ENCODE measurements at places on chromosomes 6 and 20.

DNA sequence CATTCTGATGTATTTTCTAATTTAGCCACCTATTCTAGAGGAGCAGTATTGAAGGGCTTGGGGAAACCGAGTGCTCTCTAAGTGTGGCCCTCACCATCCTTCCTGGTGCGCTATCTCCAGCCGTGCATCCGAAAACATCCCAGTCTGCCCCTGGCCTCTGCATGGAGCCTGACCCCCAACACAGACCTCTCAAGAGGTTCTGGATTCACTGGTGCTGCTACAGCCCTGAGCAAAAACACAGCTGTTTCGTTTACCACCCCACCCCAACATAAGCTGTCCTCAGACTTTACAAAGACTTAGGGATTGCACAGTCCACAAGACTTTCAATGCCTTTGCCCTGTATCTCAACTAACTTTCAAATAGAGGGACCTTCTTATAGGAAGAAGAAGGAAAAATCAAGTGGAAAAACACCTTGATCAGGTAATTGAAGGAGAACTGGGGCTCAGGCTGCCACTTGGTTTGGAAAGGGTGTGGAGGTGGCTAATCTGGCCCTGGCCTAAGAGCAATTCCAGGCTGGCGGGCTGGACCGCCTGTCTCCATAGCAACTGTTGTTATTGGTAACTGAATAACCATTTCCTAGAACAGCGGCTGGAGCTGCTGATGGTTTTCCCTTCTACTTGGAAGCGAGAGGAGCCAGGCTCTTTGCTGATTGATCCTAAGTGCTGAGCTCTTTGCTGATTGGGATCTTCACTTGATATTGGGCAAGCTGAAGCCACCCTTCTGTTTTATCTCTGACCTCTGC lies 90.2 kb upstream of the TOX2 start:
- no peak for DNase-seq

DNA sequence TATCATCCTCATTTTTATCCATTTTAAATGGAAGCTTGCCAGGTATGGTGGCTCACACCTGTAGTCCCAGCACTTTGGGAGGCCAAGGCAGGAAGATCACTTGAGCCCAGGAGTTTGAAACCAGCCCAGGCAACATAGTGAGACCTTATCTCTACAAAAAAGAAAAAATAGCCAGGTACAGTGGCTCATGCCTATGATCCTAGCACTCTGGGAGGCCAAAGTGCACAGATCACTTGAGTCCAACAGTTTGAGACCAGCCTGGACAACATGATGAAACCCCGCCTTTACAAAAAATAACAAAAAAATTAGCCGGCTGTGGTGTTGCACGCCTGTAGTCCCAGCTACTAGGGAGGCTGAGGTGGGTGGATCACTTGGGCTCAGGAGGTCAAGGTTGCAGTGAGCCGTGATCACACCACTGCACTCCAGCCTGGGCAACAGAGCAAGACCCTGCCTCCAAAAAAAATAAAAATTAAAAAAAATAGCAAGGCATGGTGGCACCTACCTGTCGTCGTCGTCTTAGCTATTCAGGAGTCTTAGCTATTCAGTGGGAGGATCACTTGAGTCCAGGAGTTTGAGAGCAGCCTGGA lies 89.0 kb downstream of the TCP11 start:
- DNase-seq, result no peak

DNA sequence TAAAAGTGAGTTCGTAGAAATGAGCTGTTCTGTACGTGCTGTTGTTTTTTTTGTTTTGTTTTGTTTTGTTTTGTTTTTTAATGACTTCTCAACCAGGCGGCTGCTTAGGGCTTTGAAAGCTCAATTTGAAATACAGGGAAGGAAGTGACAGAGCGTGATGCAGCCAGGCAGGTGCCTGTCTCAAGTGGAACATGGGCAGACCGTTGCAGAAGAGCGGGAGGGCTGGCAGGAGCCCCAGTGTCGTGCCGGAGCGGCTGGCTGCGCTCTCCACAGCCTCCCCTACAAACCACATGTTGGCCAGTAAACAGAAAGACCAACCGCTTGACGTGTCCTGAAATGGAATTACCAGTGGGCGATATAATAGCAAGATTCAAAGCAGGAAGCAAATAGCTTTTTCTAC lies 164.9 kb upstream of the RREB1 start:
- no peak for DNase-seq

GRCh38 chr20:62409931-62410745 lies 3.1 kb upstream of the CABLES2 start:
- no peak for DNase-seq

GRCh38 chr20:22629927-22630326 lies 45.6 kb upstream of the FOXA2 start:
- no peak for DNase-seq

GRCh38 chr6:21383450-21384085 lies 210.0 kb upstream of the SOX4 start:
- no peak for DNase-seq

DNA sequence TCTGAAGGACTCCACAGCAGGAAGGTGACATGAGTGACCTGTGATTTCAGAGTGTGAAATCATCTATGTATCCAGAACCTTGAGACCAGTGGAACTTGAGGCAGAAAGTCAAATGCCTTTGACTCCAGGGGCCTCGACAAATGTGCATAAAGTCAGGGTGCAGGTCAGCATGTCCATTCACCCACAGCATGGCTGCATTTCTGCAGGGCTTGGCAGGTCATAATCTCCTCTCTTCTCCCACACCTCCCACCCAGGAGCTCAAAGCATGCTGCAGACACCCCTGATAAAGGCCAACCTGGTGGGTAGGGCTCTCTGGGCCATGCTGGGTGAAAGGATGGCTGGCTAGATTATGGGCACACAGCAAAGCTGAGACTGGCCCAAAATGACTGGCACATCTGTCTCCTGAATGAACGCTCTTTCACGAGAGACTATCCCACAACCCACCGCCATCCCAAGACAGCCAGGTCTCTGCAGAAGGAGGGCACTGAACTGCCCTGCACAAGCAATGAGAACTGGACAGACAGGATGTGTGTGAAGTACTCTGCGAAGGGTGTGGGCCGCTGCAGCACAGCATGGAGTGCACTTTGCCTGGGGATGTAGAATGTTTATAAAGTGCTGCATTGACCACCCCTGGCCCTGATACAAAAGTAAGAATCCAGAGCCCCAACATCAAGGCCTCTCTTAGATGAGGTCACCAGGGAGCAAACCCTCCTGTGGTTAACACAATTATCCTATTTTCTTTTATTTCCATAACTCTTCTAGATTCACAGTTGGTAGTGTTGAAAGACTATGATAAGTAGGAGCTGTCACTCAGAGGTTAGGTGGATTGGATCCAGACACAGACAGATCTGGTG lies 78.2 kb upstream of the NXT1 start:
- DNase-seq, result no peak

DNA sequence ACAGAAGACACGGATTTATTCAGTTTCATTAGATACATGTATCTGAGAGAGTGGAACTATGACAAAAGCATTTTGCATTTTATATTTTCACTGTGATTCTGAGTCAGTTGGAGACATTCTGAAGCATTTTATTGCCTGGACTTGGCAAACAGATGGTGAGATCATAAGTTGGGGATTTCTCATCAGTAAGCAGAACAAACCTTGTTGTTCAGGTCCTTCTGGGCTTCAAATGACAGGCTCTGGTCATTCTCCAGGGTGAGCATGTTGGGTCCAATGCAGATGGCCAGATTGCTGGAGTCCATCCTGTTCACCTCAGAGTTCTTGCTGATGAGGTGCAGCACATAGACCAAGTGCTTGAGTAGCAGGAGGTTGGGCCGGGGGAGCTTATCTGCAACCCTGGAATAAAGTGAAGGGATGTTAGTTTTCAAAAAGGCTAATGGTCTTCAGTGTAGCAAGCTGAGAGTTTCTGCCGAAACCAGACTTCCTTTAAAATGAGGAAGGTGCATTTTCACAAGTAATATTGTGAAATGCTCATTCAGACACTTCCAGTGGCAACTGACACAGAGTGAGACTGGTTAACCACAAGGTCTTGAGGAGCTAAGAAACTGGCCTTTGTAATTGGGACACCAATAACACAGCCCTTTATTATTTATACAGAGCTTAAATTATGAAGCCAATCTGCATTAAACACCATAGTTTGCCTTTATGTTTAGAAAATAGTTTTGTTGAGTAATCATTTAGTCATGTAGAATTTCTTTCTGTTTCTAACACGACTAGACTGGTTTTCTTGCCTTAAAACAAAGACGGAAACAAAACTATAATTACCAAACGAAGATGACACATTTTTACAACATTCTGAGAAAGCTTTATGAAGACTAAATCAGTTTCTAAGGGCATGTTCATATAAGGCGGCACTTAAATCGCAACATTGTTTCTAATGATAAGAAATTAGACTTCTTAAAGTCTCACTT lies 5.6 kb downstream of the TAGAP start:
- DNase-seq, result no peak

- no peak for DNase-seq
Measured at GRCh38 chr6:90369024-90369519, 72.4 kb upstream of the BACH2 start.

GRCh38 chr6:116047173-116047933 lies 13.3 kb downstream of the FRK start:
- DNase-seq, result no peak

GRCh38 chr6:15715060-15715459 lies 52.2 kb upstream of the DTNBP1 start:
- no peak for DNase-seq

DNA sequence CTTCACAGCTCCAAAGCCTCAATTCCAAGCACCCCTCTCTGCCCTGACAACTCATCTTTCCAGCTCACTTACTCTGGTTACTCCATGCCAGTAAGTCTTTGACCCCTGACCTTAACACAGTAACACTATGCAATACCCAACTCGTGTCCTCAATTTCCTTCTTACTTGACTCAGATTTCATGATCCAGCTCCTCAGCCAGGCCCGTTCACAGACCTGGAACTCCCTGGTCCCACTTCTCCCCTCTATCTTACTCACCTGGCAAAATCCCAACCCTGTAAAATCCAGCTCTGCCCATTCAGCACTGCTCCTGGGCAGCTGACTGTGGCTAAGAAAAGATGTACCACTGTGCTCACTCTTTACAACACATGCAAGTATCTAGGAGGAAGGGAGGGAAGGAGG lies 7.9 kb downstream of the GNL1 start:
- DNase-seq, result no peak

- DNase-seq, result no peak
Measured at GRCh38 chr6:138099832-138100231, 7.4 kb downstream of the PERP start.

- DNase-seq, result no peak
Measured at GRCh38 chr20:62405108-62405980, 1.7 kb downstream of the CABLES2 start.

- no peak for DNase-seq
Measured at GRCh38 chr20:1722513-1723050, 65.0 kb upstream of the SIRPG start.

DNA sequence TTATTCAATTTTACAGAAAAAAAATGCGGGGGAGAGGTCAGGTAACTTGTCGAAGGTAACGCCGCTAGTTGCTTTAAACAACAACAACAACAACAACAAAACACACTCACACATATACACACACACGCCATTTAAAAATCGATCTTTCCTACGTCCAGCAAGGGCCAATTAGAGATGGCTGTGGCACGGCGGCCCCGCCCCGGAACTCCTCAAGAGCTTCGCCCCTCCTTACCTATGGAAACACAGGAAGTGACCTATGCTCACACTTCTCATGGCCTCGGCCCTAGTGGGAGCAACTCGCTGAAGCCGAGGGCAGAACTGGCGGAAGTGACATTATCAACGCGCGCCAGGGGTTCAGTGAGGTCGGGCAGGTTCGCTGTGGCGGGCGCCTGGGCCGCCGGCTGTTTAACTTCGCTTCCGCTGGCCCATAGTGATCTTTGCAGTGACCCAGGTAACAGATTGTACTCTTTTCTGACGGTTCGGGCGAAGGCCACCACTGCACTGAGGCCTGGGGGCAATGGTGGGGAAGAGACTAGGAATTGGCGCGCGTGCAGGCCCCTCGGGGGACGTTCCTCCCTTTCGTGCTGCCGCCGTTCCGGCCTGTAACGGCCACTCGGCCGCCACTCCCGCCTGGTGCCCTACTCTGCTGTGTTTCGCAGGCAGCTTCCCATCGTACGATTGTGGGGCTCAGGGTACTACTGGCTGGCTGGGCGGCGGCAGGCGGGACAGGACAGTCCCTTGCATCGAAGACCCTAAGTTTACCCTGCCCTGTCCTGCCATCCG lies at the start of gene TBP:
Gene TBP (plus strand): TSS at position 357 of the 783 bp plus-strand sequence. CDS start 2,661 bp downstream, outside the sequence.
- peak; percentile 89 for DNase-seq

DNA sequence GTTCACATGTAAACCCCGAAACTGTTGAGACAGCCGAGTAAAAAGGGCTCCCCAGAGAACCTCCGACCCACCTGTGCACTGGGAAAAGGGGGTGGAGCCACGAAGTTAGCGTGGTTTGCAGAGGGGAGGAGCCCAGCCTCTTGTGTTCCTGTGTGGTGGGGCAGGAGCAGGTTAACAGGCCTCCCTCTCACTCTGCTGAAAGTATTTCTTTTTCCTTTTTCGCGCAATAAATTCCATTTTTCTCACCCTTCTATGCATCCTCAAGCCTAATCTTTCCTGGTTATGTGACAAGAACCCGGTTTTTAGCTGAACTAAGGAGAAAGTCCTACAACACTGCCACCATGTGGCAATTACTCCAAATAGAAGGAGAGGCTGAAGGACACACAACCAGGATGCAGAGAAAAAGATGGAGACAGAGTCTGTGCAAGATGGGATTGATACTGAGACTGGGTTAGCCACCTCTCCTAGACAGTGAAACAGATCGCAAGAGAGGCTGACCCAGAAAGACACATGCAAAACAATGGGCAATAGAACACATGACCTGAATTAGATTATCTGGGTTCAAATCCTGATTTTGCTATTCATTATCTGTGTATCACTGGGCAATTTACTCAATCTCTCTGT lies 168.7 kb upstream of the PRSS16 start:
- DNase-seq, result no peak

DNA sequence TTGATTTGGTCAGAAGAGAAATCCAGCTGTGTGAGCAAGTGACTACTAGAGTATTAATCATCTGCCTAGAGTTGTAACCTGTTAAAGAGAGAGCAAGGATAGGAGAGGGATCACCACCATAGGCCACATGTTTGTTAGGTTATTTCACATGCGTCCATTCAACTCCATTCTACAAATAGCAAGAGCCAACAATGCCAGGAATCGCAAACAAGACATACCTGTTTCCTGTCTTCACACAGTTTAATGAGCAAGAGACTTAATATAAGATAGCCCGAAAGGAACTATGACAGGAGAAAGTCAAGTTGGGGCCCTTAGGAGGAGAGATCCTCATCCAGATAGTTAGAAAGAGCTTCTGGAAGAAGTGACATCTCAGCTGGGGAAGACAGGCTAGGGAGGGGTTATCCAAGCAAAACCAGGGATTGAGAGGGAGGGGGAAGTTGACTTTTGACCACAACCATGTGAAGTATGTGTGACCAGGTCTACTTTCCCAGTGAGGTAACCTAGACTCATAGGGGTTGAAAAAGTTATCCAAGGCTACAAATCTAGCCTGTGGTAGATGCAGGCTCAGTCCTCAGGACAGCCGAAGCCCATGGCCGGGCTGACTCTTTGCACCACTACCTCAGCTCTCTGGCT lies 147.4 kb downstream of the ALDH8A1 start:
- no peak for DNase-seq

GRCh38 chr6:148193063-148193680 lies 149.5 kb upstream of the SASH1 start:
- DNase-seq, result no peak

GRCh38 chr6:153424719-153425400 lies 293.8 kb upstream of the RGS17 start:
- no peak for DNase-seq

- DNase-seq, result no peak
Measured at GRCh38 chr6:149500096-149500495, 15.3 kb upstream of the ZC3H12D start.

All from stimulated activated CD4-positive, alpha-beta T cell treated with anti-CD3 and anti-CD28 coated beads, Interleukin-15, amount 100 ng/mL, for 1 hour (primary cell).